Frontal cortex (tissue), 4 donors: ENCODE measurements at places on chromosomes 7 and 10. TPM values are rescaled to one million over a fixed set of nuclear protein-coding genes. Genes with fewer than 3 reads are reported as not detected.

Gene DEPP1
- 4.1 TPM for total RNA-seq

Gene PRR15
- total RNA-seq: 0.41 TPM

Gene LRRC18
- total RNA-seq: not detected

Gene BAIAP2L1
- total RNA-seq: under 0.01 TPM

Gene HGF
- 5.7 TPM for total RNA-seq

Gene SLC13A1
- total RNA-seq: not detected

Gene CNPY1
- total RNA-seq: under 0.01 TPM

Gene GPR26
- 5.3 TPM for total RNA-seq

Gene HOGA1
- 0.41 TPM for total RNA-seq
